Activated CD8-positive, alpha-beta T cell treated with anti-CD3 and anti-CD28 coated beads, Interleukin-2, amount 10 ng/mL, durations not matched to agents 7 days and 5 days (primary cell): ENCODE measurements at places on chromosomes 1 and 21.
A peak's percentile ranks its signal among the peaks of the same experiment; 100 is the strongest.

GRCh38 chr1:2474933-2475371 is 1.1 kb upstream of the PLCH2 start:
- DNase-seq, result no peak

DNA sequence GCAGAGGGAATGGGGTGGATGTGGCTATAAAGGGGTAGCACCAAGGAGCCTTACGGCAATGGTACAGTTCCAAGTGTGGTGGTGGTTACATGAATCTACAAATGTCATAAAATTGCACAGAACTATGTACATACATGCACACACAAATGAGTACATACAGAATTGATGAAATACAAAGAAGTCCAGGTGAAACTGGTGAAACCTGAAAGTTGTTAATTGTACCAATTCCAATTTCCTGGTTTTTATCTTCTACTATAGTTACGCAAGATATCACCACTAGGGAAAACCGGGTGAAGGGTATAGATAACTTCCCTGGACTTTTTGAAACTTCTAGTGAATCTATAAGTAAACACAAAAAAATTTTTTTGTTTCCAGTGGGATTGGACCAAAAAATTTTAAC is 18.9 kb downstream of the HSF2BP start:
- DNase-seq, result no peak

DNA sequence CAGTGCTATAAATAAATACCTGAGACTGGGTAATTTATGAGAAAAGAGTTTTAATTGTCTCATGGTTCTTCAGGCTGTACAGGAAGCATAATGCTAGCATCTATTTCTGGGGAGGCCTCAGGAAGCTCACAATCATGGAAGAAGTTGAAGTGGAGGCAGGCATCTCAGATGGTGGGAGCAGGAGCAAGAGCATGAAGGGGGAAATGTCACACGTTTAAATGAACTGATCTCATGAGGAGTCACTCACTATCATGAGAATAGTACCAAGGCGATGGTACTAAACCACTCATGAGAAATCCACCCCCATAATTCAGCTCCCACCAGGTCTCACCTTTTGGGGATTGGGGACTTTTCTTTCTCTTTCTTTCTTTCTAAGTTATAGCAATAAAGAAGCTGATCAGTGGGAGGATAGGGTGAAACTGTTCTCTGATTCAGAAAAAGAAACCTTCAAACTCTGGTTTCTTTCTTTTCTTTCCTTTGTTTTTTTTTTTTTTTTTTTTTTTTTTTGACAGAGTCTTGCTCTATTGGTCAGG is 17.1 kb upstream of the SPAG17 start:
- no peak for DNase-seq

DNA sequence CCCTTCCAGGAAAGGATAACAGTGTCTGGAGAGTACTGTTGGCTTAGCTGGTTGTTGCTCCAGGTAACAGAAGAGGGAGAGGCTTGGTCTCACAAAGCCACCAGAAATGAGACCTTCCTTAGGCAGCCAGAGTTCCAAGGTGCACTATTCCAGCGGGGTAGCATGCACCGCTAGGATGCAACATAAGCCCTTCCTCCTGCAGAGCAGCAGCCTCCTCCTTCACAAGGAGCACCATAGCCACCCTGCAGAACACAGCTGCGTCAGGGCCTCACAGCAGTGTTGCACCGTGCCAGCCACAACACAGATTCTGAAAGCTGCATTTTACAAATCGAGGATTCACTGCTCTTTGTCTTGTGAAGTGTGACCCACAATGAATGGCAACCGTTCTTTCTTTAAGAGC is 142.0 kb downstream of the CLIC6 start:
- no peak for DNase-seq

GRCh38 chr1:94541246-94542087 is at the start of gene F3:
TSS of gene F3 (minus strand) at chr1:94541759. CDS start at chr1:94541636, 123 bp downstream.
- peak; percentile 75 for DNase-seq

- peak; percentile 33 for DNase-seq
These were observed 679 bp downstream of the ABL2 start for GRCh38 chr1:179228783-179229213.

DNA sequence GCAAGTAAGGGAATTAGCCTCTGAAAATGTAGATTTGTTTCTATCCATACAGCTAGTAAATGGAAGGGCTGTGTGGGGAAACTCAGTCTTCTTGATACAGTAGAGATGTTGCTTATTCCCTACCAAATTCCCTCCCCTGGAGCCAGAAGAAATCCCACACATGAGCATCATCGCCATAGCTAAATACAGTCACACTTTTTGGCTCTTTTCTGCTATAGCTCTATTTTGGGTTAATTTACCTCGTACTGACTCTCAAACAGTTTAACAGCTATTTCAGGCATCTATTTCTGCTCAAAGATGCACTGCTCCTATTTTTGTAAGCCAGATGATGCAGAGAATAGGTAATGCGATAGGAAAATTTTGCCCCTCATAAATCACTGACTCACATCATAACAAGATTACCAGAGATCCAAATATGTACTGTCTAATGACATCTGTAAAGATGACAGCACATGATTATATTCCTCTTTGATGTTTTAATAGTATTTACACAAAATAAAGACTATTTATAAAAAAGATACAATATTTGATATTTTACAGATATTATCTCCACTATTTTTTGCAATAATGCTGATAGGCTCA is 58.6 kb downstream of the XCL1 start:
- no peak for DNase-seq

- peak; percentile 12 for DNase-seq
These were observed 86.9 kb downstream of the ADARB1 start for GRCh38 chr21:45161038-45161945.

GRCh38 chr1:206065547-206066145 is 12.7 kb downstream of the RHEX start:
- no peak for DNase-seq

DNA sequence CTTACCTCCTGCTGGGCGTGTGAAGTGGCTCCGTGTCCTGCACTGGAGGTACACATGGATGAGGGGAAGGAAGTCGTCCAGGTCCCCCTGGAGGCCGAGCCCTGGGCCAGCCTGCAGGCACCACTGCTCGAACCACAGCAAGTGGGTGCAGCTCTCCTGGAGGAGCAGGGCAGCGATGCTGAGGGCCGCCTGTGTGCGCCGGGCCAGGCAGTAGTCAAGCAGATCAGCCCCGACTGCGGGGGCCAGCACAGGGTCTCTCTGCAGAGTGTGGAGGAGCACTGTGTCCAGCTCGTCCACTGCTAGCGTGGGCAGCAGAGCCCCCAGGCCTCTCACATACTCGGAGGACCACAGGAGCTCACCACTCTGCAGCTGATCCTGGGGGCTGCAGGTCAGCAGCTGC is 45.9 kb downstream of the URB1 start:
- DNase-seq, result no peak

GRCh38 chr21:34621434-34622350 is 6.8 kb upstream of the RCAN1 start:
- no peak for DNase-seq

DNA sequence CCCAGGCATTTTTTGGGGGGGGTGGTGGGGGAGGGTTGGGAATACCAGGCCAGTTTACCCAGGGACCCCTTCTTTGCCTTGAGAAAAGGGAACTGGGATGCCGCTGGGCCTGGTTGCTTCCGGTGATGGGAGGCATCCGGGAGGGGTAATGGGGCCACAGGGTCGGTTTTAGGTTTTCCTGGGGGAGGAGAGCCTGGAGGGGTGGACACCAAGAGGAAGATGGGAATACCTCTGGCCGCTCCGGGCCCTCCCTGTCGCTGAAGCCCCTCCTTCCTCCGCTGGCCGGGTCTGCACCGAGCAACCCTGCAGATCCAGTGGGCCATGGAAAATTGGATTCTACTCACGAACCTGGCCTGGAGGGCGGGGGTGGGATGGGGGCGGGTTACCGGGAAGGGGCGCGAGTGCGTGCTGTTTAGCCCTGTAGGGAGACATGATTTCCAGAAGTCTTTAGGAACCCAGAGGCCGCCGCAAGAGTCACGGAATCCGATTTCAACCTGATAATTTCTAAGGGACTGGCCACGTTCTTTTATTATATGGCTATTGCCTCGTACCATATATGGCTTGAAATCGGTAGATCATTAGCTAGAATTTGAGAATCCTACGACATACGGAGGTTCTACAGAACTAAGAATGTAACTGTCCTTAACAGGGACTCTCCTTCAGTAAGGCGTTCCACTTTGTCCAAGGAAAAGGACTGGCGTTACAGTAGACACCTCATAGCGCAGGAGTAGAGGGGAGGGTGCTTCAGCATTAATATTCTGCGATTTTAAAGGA is 749 bp downstream of the AKIRIN1 start:
- DNase-seq, result peak; percentile 25

- DNase-seq, result no peak
These were observed at the start of gene PDZK1IP1 for GRCh38 chr1:47189844-47190508. TSS of gene PDZK1IP1 (minus strand) at chr1:47190036. CDS start at chr1:47189932, 104 bp downstream.

GRCh38 chr1:19403256-19403655 is 82.1 kb downstream of the CAPZB start:
- DNase-seq, result no peak

- no peak for DNase-seq
These were observed 15.6 kb downstream of the C1orf115 start for GRCh38 chr1:220705782-220706181.

DNA sequence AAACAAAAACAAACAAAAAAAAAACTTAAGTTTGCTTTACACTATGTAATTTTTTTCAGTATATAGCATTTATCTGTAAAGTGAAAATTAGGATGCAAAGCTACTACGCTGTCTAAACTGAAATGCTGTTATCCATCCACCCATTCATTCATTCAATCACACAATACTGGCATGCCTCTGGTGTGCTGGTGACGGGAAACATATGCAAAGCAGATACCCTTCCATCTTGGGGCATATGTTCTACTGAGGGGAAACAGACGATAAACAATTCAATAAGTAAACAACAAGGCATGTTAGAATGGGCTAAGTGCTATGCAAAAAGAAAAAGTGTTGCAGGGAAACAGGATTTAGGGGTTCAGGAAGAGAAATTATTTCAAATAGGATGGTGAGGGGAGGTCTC is 3.2 kb downstream of the CLSTN1 start:
- DNase-seq, result no peak

DNA sequence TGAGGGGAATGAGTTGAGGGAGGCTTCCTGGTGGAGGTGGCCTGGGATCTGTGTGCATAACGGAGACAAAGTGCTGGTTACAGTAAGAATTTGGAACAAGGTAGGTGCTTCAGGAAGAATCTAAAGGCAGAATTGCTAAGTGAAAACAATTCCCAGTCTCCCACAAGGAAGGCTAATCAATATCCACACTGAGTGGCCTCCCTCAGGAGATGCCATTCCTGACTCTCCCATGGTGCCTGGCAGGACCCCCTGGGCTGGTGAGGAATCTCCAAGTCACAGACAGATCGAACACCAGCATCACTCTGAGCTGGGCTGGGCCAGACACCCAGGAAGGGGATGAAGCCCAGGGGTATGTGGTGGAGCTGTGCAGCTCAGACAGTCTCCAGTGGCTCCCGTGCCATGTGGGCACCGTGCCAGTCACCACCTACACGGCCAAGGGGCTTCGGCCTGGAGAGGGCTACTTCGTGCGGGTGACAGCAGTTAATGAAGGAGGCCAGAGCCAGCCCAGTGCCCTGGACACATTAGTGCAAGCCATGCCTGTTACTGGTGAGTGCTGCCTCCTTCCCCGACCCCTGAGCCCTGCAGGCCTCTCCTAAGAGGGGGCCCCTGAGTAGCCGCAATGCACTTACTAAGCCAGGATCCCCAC is 30.7 kb downstream of the IGFN1 start:
- peak; percentile 14 for DNase-seq

- DNase-seq, result no peak
These were observed 222.4 kb upstream of the B3GALT2 start for GRCh38 chr1:193408782-193409293.

- no peak for DNase-seq
These were observed 190.4 kb upstream of the USP25 start for GRCh38 chr21:15539376-15539775.

GRCh38 chr1:227733751-227734545 is 1.2 kb downstream of the JMJD4 start:
- no peak for DNase-seq

DNA sequence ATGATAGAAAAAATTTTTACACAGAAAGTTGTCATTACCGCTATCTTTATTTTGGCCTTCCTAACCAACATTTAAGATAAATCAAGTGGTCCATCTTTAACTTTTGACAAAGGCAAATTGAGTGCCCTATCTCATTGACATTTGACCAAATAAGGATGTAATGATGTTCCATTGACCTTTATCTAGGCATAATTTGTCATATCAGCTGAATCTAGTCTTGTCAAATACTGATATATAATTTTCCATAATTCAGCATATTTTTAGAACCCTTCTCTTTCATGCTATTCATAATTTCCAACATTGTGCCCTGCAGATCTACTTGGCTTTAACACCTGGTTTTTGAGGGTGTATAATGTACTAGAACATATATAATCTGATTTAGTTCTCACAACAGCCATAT is 63.8 kb downstream of the XCL1 start:
- no peak for DNase-seq

- DNase-seq, result no peak
These were observed 498.9 kb downstream of the TTLL7 start for GRCh38 chr1:83499998-83500397.

- no peak for DNase-seq
These were observed 15.6 kb downstream of the ALPL start for GRCh38 chr1:21524686-21525339.

DNA sequence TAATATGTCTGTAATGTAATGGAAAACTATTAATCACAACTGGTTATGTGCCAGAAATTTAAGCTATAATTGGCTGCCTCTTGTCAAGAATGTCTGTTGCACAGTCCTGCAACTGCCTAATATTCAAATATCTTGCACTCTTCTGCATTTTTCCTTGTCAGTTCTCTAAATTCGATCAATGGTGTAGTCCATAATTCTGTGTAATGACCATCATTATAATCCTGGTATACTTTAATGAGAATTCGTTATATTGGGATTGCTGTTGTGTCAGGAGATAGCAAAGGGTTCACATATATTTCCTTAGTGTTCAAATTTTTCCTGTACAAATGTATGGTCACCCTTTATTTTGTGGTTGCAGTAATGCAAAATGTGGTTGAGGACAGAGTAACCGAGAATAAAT is 4.8 kb downstream of the NTNG1 start:
- no peak for DNase-seq

DNA sequence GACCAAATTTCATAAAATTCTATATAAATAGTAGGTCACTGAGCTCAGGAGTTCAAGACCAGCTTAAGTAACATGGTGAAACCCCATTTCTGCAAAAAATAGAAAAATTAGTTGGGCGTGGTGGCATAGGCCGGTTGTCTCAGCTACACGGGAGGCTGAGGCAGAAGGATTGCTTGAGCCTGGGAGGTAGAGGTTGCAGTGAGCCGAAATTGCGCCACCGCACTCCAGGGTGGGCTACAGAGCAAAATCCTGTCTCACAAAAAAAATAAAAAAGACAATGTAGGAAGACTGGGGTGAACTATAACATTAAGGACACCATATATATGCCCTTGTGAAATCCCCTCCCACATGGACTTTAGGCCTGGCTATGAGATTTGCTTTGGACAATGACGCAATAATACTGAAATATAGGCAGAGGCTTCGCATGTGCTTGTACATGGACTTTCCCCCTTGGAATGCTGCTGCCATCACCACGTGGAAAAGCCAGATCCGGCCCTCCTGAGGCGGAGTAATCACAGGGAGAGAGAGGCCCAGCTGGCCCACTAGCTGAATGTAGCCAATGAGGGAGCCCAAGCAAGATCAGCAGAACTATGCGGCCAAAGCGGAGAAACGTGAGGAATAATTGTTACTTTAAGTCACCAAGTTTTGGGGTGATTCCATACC is 13.1 kb upstream of the USP1 start:
- DNase-seq, result no peak

- peak; percentile 75 for DNase-seq
These were observed 97.3 kb upstream of the HMCN1 start for GRCh38 chr1:185636848-185637247.

GRCh38 chr1:67019121-67019520 is 34.8 kb downstream of the SLC35D1 start:
- no peak for DNase-seq

- DNase-seq, result no peak
These were observed 20.6 kb downstream of the NCAM2 start for GRCh38 chr21:21018821-21019220.
